ENCODE measurements at places on chromosomes 5 and 9.

- DNase-seq: no peak
Observed at GRCh38 chr9:99180662-99181061, 41.1 kb downstream of the ALG2 start.

DNA sequence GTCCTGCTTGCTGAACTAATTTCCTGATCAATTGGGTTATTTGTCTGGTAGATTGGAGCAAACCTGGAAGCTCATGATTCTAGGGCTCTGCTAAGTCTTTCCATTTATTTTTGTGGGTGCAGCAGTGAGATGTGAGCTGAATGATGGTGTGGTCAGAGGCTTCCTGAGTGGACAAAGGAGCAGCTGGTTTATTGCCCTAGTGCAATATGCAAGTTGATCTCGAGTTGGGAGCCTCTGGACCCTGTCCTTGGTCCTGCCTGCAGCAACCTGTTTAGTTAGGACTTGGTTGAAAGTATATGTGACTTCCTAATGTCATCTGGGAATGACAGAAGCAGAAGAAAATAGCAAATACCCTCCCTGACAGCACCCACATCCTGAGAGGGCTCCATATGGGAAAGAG lies 4.2 kb upstream of the UNC5A start:
- no peak for DNase-seq

DNA sequence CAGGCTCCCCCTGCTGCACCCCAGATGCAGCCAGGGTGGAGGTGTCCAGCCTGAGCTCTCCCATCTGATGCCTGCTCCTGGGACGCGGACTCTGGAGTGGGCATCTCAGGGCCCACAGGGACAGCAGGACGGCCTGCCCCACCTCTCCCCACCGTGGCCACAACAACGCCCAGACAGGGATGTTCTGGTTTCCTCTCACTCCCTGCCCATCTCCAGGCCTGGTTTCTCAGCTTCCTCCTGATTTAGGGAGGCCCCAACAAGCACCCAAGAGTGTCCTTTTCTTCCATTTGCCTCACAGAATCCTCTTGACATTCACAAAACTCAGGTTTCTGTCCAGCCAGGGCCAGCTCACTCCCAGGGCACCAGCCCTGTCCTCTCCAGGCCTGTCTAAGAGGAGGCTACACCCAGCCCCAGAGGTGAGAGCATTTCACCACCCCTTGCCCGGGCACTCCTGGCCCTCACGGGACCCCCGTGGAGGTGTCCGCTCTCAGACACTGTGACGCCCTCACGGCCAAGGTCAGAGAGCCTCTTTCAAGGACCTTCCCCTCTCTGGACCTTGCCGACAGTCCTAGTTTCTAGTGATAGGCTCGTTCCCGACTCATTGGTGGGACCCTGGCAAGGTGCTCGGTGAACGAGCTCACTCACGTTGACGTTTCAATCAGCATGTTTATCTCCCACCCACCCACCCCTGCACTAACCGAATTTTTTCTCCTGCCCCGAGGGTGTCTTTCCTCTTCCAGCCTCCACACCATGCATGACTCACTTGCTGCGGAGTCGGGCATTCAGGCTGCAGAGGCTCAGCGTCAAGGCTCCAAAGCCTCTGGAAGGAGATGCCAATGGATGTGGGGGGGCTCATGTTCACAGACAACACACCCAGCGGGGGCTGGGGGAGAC lies 62.0 kb upstream of the UNC5A start:
- DNase-seq: no peak

GRCh38 chr9:7656636-7657035 lies 142.9 kb downstream of the DMAC1 start:
- no peak for DNase-seq

All from stimulated activated CD4-positive, alpha-beta T cell treated with anti-CD3 and anti-CD28 coated beads, Interleukin-1b, Interleukin-23, amount 100 ng/mL, for 4 hours (primary cell).